ENCODE measurements at places on chromosomes 13 and 19.

GRCh38 chr13:44561351-44561750, 14.8 kb downstream of the TSC22D1 start:
- DNase-seq, result no peak

- DNase-seq, result no peak
Measured at GRCh38 chr19:345320-345879, 804 bp upstream of the MIER2 start.

DNA sequence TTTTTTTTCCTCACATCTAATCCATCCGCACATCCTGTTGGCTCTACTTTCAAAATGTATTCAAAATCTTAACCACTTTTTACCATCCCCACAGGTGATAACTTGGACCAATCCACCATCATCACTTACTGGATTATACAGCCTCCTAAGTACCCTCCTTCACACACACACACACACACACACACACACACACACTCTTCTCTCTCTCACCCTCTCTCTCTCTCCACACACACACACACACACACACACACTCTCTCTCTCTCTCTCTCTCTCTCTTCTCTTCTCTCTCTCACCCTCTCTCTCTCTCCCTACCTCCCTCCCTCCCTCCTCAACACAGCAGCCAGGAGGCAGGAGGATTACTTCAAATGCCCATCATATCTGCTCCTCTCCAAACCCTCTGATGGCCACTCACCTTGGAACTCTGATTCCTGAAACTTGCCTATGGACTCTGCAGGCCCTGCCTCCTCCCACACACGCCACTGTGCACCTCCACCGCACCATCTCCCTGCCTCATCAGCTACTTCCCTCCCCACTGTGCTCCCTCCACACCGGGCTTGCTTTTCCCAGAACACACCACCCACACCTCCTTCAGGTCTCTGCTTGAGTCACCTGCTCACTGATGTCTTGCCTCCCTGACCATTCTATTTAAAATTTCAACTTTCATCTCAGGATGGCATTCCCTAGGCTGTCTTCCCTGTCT, 39.7 kb downstream of the RCBTB2 start:
- DNase-seq, result no peak

GRCh38 chr13:96025283-96025682, 27.9 kb downstream of the UGGT2 start:
- no peak for DNase-seq

DNA sequence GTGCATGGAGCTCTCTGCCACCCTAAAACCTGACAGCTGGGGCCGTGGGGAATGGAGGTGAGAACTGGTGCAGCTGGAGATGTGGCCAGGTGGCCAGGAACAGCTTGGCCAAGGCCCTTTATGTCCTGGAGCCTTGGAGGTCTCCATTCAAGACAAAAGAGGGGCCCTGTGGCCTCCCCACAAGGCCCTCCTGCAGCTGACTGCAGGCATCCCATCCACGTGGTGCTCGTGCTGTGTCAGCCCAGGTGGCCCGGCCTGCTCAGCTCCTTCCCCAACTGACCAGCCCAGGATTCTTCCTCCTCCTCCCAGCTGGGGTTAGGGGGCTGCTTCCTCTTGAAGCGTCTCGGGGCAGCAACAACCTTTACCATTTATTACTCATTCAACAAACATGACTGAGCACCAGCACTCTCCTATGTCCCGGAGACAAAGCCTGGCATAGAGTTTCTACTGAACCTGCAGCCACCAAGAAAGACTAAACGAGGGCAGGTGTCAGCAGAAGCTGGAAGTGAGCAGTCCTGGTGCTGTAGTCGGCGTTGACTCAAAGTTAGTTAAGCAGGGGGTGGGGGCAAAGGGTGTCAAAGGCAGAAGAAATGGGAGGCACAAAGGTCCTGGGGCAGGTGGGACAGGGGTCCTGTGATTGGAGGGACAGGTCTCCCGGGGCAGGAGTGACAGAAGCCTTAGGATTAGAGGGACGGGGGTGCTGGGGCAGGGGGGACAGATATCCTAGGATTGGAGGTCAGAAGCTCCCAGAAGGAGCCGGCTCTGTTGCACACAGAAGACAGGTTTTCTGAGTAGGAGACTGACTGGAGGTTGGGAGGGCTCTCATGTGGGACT, 23.3 kb upstream of the C13orf46 start:
- DNase-seq, result no peak

DNA sequence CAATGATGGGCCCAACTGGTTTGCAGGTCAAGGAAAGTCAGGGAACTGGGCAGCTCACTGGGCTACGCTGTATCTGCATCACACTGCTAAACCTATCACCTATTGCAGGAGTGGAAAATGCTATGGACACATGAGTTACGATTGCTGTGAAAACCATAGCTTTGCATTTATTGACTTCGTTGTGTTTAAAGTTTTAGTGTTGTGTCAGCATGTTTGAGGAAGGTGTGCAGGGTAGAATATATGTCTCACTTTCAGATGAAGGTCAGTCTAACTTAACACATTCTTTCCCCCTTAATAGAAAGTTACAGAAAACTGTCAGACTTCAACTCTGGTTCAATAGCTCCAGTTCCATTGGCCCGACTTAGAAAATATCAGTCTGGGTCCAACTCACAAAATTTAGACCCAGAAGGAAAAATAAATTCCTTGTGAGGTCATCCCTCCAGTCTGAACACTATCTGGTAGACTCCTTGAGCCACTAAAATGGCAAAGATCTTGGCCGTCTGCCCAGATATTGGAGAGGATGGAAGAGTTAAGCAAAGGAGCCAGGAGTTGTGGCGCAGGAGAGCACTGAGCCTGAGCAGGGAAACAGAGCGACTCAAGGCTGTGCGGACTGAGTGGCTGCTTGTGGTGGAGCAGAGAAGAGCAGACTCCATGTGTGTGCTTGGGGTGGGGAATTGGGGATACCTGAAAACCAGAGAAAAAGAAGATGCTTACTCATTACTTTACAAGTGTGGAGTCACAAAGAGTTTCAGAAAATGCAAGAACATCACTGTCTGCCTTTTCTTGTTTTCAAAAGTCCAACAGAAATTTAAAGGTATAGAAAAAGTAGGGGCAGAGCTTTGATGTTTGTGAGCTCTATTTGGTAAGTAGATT, 518.5 kb downstream of the FGF9 start:
- no peak for DNase-seq

Data from NCI-H460 (cell line).